ENCODE measurements at places on chromosomes 3 and 15. TPM values are rescaled to one million over a fixed set of nuclear protein-coding genes. Genes with fewer than 3 reads are reported as not detected.

Gene AGTR1
- total RNA-seq, result 2.1 TPM

Gene SEMA7A
- 14.4 TPM for total RNA-seq

Gene NR2E3
- total RNA-seq, result not detected

Gene MESP2
- 0.36 TPM for total RNA-seq

Gene FAM81A
- total RNA-seq, result 4.2 TPM

Gene GNAT1
- total RNA-seq, result not detected

Gene PPP4R2
- total RNA-seq, result 105 TPM

Gene FBXW12
- 0.44 TPM for total RNA-seq

Gene SPINK8
- not detected for total RNA-seq

Gene MYO1E
- total RNA-seq, result 34.5 TPM

Gene FGF7
- not detected for total RNA-seq

Gene ADAMTS9
- total RNA-seq, result 15.1 TPM

Gene LYZL4
- not detected for total RNA-seq

Gene PEX5L
- 0.96 TPM for total RNA-seq

Gene PLA2G4E
- not detected for total RNA-seq

Gene LRRIQ4
- total RNA-seq, result 0.16 TPM

Gene PRR20G
- not detected for total RNA-seq

Gene GOLGA8J
- 0.54 TPM for total RNA-seq

Gene ANKRD34C
- total RNA-seq, result not detected

Gene C3orf20
- total RNA-seq, result not detected

Gene FRMD5
- total RNA-seq, result 5.1 TPM

Gene ADCY5
- total RNA-seq, result 2.2 TPM

Gene HRG
- total RNA-seq, result not detected

Gene CEP97
- total RNA-seq, result 25.1 TPM

Gene RASL12
- total RNA-seq, result 1.5 TPM

Gene GPX1
- total RNA-seq, result 165 TPM

Measured in neural crest cell (in vitro differentiated cells).